Glutamatergic neuron (in vitro differentiated cells): ENCODE measurements at places on chromosomes 3 and 15. TPM values are rescaled to one million over a fixed set of nuclear protein-coding genes. Genes with fewer than 3 reads are reported as not detected.

DNA sequence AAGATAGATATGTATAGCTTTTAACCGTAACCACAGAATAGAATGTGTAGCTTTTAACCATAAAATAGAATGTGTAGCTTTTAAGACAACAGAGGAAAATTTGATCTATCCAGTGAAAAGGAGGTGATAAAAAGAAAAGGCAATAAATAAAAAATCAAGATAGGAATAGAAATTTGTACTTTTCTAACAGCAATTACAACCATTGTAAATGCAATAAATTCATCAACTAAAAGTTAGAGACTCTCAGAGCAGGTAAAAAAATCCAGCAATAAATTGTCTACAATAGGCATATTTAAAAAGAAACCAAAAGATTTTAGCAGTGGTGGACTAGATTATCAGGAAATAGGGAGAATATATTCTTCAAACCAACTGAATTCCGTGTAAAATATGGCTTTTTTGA, 63.8 kb upstream of the ABHD2 start:
- H3K36me3 ChIP-seq: no peaks in the 10 kb centered on the region
- no peak overlapping the region for H3K4me3 ChIP-seq
- no peaks in the 10 kb centered on the region for H3K4me1 ChIP-seq
- DNase-seq: no peak
- no peaks in the 10 kb centered on the region for H3K27me3 ChIP-seq

GRCh38 chr3:196639483-196640296, at the start of gene NRROS:
NRROS (plus strand) TSS chr3:196639694; CDS start chr3:196654540, 14,846 bp downstream.
- peak within 1 kb of the TSS; percentile 70 for H3K4me3 ChIP-seq
- no peaks in the 10 kb centered on the region for H3K36me3 ChIP-seq
- DNase-seq: peak; percentile 31

DNA sequence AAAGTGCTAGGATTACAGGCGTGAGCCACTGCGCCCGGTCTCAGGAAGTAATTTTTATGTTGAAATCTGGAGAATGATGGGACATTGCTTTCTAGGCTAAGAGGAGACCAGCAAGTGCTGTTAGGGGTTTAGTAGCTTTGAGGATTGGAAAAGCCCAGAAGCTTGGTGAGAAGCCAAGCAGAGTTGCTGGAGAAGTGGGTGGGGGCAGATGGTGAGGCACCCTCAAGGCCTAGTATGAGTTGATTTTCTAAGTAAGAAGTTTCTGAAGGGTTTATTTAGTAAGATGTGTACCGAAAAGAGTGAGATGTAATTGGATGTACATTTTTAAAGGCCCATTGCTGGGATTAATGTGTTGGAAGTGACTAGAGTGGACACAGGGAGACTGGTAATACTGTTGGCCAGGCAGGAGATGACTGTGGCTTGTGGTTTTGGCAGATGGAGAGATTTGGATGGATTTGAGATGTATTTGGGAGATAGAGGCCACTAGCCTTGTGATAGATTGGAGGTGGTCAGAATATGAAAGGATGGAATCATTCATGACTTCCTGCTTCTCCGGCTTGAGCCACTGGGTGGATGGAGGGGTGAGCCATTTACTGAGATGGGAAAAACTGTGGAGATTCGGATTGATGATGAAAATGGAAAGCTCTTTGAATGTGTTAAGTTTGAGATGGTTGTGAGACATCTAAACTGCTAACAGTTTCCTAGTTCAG, 2.3 kb downstream of the LRRC28 start:
- peak overlapping the region; percentile 5 for H3K4me3 ChIP-seq
- DNase-seq: no peak
- H3K27ac ChIP-seq: no peak overlapping the region
- H3K4me1 ChIP-seq: peaks cover 15% of the 10 kb centered on the region
- H3K36me3 ChIP-seq: peaks cover 11% of the 10 kb centered on the region
- H3K27me3 ChIP-seq: no peaks in the 10 kb centered on the region

DNA sequence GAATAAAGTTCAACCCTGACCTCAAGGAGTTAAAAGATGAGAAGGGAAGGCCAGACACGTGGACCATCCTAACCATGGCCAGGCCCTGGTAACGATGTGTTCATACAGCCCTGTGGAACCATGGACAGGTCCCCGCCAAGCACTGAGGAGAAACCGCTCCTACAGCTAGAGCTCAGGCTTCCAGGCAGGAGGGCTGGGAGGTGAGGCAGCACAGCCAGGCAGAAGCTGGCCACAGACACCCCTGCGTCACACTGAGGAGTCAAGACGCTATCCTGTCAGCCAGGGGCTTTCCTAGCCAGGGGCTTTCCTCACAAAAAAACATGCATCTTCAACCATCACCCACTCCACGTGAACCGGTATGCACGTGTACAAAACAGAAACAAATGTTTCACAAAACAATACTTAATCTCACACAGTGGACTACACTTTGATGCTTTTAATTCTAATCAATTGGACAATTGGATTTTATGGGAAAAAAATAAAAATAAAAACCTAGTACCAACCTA, 73.2 kb downstream of the TBC1D2B start:
- H3K36me3 ChIP-seq: no peaks in the 10 kb centered on the region
- H3K27ac ChIP-seq: peak overlapping the region; percentile 80
- DNase-seq: no peak
- H3K27me3 ChIP-seq: peaks cover 13% of the 10 kb centered on the region
- peaks cover 37% of the 10 kb centered on the region for H3K4me1 ChIP-seq

- H3K4me3 ChIP-seq: no peak overlapping the region
- no peaks in the 10 kb centered on the region for H3K27me3 ChIP-seq
- peaks cover 1% of the 10 kb centered on the region for H3K4me1 ChIP-seq
- no peak overlapping the region for H3K27ac ChIP-seq
- DNase-seq: no peak
Measured at GRCh38 chr3:142613491-142613890, 17.3 kb downstream of the PLS1 start.

GRCh38 chr15:67189326-67190051, 65.0 kb downstream of the AAGAB start:
- no peak overlapping the region for H3K27ac ChIP-seq
- peaks cover 4% of the 10 kb centered on the region for H3K36me3 ChIP-seq
- DNase-seq: no peak
- H3K4me3 ChIP-seq: no peak overlapping the region
- no peaks in the 10 kb centered on the region for H3K27me3 ChIP-seq
- H3K4me1 ChIP-seq: no peaks in the 10 kb centered on the region

Gene RASL12
- 0.44 TPM for total RNA-seq
